ENCODE measurements at places on chromosomes 5 and 9. TPM values are rescaled to one million over a fixed set of nuclear protein-coding genes. Genes with fewer than 3 reads are reported as not detected.

DNA sequence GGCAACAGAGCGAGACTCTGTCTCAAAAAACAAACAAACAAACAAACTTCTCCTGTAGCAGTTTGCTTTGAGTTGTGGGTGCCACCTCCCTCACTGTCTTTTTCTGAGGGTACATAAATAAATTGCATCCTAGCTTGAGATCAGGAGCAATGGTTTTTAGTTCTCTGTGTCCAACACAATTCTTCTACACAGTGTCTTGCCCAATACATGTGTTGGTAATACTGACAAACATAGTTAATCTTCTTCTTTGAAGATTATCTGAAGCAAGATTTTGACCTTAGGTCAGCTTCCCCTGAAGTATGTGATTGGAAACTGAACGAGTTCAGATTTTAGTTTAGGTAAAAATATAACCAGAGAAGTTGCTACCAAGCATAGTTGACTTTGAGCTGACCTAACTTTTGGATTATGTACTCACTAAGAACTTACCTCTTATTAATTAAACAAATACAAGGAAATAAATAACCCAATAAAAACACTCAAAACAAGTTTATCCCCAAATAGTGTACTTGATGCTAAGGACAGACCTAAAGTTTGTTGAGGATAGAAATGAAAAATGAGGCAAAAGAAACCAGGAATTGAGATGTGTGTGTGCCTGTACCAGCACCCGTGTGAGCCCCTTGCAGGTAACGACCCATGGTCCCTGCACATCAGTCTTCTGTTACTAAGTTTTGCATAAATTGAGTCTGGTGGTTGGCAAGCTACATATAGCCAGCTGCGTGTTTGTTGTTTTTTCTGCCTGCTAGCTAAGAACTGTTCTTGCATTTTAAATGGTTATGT lies 16.2 kb downstream of the TJP2 start:
- DNase-seq: no peak

GRCh38 chr9:120571443-120572257 lies 8.3 kb downstream of the CDK5RAP2 start:
- no peak for DNase-seq

- no peak for DNase-seq
Measured at GRCh38 chr5:113267361-113267900, 167.4 kb downstream of the TSSK1B start.

DNA sequence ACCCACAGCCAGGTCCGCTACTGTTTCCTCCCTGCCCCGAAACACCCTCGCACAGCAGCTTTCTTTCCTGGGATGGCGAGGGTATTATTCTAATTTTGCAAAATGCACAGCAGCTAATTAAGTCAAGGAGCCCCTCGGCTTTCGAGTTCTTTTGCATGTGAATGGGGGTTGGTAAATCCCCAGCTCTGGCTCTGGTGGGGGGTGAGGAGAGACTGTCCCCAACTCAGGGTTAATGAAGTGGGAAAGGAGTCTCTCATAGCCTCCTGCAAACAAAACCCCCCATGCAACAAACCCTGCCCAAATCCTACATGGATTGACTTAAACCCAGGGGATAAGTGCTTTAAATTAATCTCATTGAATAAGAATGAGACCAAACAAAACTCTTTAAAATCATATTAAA lies 8.8 kb downstream of the BARHL1 start:
- no peak for DNase-seq

GRCh38 chr9:80775530-80775929 lies 913.8 kb downstream of the TLE1 start:
- DNase-seq: no peak

DNA sequence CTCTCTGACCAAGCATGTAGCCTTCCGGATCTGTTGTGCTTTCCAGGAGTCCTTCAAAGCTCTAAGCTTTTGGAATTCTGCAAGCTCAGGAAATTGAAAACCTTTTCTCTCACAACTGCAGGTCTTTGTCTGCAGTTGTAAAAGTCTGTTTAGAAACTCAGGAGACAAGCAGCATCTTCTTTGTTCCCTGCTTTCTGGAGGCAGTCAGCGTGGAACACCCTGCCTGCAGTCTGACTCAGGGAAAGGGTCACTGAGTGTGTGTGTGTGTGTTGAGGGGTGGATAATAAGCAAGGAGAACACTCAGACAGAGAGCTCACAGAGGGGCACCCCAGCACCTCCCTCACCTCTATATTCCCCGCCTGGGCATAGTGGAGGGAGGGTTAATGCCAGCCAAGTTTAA lies 29.1 kb downstream of the KCNIP1 start:
- DNase-seq: no peak

- DNase-seq: no peak
Measured at GRCh38 chr9:14021871-14022525, 291.9 kb downstream of the NFIB start.

GRCh38 chr5:153660919-153661318 lies 170.4 kb downstream of the GRIA1 start:
- no peak for DNase-seq

DNA sequence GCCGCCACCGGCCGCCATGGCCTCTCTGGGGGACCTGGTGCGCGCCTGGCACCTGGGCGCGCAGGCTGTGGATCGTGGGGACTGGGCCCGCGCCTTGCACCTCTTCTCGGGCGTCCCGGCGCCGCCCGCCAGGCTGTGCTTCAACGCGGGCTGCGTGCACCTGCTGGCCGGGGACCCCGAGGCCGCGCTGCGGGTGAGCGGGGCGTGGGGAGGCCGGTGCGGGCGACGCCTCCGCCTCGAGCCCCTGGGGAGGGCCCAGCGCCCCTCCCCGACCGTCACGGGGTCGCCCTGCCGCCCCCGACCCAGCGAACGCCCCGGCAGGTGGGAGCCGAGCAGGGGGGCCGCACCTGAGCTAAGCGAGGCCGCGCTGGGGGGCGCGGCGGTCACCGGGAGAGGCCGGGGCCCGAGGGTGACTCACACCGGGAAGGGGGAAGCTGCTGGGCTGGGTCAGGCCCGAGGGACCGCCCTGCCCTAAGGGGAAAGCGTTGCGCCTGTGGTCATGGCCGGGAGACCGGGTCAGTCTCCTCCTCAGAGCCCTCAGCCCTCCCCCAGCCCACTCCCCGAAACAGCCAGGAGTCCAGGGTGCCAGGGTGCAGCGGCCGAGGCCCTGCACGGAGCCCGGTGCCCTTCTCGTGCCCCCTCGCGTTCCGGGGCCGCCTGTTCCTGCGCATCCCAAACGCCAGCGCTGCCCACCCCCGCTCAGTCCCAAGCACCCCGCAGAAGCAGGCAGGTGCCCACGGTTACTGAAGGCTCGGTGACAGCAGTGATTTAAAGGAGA lies 510 bp downstream of the NOXA1 start:
- no peak for DNase-seq

- no peak for DNase-seq
Measured at GRCh38 chr5:119255571-119256356, 100.1 kb upstream of the TNFAIP8 start.

The TPPP gene
- 2.5 TPM for total RNA-seq

DNA sequence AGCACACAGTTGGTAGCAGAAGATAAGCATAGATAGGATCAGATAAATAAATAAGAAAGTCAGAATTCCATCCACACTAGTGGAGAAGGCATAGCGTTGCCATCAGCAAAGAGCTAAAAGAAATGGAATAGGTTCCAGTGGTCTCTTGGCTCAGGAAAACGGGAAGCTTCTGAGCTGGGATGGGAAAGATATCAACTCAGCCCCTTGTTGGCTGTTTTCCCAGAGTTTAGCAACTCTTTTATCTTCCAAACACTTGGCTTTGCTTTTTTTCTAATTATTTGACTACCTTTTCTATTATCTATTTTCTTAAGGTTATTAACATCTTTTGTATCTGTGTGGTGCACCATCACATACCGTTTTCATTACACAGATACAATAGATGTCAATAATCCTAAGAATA lies 445.7 kb upstream of the TRPC7 start:
- DNase-seq: no peak

DNA sequence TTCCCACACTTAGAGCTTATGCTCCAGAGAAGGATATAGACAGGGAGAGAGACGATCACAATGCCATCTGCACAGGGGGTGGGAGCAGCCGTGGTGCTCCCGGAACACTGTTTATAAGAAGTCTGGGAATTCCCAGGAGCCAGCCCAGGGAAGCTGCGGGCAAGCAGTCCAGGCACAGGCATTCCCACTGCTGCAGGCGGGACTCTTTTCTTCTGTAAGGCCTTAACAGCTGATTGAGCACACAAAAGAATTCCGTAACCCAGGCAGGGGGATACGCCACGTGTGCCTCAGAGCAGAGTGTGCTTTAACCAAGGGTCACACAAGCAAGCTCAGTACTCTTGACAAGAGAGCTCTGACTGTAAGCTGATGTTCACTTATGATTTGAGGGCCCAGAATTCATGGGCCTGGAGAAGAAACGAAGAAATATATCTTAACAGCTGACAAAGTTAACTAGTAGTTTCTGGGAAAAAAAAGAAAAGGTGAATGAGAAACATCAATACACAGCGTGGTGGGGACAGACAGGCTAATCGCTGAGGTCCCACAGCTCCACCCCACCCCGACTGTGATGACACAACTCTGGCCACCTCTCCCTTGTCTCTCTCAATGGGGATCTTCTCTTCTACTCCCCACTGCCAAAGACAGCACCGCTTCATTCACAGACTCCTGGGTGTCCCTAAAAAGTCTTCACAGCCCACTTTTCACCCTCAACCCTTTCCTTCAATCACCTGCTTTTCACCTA lies 85.9 kb upstream of the SIMC1 start:
- DNase-seq: peak; percentile 56

- DNase-seq: no peak
Measured at GRCh38 chr9:15670246-15670645, 117.4 kb downstream of the CCDC171 start.

The OTP gene
- not detected for total RNA-seq

The KLHL9 gene
- total RNA-seq: 26.8 TPM

- DNase-seq: no peak
Measured at GRCh38 chr5:98641671-98642070, 131.8 kb upstream of the RGMB start.

GRCh38 chr5:127446626-127447025 lies 70.8 kb upstream of the PRRC1 start:
- no peak for DNase-seq

DNA sequence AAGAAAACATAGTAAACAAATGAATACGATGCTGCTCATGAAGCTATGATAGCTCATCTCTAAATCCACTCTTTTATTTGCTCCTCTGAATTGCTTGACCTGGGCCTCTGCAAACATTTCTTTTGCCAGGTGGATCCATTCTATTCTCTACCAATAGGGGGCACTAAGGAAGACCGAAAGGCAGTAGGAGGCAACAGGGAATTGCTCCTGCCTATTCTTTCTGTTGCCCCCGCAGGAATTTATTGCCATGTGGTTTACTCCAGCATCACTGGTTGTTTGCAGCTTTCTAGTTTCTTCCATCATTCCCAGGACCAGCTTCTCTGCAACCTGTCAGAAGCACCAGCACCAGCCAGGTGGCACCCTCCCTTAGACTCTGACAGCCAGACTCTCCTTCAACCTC lies 5.3 kb downstream of the GAPT start:
- no peak for DNase-seq

DNA sequence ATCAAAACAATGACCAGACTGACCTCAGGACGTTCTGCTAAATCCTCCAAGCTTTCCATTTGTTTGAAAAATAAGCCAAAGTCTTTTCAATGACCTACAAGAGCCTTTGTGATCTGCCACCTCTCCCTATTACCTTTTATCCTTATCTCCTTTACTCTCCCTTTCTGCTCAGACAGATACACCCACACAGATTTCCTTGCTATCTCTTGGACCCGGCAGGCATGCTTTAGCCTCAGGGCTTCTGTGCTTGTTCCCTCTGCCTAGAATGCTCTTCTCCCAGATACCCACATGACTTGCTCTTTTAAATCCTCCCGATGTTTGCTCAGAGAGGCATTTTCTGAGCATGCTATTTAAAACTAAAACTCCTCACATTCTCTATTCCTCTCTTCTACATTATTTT lies 8.9 kb upstream of the ELOVL7 start:
- no peak for DNase-seq

DNA sequence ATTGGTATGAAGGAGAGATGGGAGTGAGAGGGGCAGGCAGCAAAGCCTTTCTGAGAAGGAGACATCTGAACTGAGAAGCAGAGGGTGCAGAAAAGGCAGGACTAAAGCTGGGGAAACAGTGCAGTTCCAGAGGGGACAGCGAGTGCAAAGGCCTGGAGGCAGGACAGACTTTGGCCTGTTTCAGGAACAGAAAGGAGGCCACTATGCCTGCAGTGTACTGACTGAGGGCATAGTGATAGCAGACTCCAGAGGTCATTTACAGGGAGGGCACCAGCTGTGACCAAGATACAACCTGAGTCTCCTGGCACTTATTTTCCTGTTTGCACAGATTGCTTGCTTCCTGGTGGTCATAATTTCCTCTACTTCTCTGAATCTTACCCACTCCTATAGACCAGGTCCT lies 29.6 kb downstream of the SPARC start:
- DNase-seq: no peak

DNA sequence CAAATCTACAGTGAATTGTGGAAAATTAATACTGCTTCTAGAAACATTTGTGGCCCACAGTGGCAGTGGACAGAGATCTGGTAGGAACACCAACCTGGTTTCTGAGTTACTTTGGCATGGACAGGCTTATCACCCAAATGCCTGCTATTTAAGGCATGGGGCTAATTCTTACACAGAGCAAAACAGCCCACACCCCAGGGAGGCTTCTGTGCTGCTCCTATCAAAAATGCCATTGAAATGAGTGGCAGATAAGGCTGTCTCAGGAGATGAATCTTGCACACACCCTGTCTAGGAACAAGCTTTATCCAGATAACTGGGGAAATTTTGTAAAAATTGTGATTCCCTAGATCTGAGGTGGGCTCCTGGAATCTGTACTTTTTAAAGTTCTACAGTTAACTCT lies 307.1 kb downstream of the TLE1 start:
- DNase-seq: no peak

The CER1 gene
- not detected for total RNA-seq

GRCh38 chr5:78793907-78794662 lies 145.5 kb upstream of the LHFPL2 start:
- no peak for DNase-seq

- no peak for DNase-seq
Measured at GRCh38 chr9:37017546-37017945, 16.5 kb downstream of the PAX5 start.

The OMD gene
- total RNA-seq: not detected

DNA sequence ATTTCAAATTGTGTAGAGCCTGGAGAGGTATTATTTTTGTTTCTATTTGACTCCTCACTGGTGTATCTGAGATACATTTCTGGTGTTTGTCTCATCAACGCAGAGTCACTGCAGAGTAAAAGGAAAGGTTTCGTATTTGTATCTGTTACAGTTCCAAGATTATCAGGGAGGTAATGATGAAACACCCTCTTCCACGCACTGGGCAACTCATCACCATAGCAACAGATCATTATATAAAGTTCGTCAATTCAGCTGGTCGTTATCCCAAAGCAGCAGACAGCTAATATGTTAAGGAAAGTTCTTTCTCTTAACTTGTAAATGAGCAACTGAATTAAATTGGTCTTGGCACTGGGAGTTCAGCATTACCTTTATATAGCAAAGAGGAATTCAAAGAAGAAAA lies 513.5 kb downstream of the MTRR start:
- no peak for DNase-seq

GRCh38 chr9:14747111-14747510 lies 24.6 kb upstream of the CER1 start:
- DNase-seq: no peak

- DNase-seq: no peak
Measured at GRCh38 chr9:34957492-34958410, at the start of gene PHF24. TSS of gene PHF24 (plus strand) at chr9:34958285. CDS start at chr9:34971299, 13,014 bp downstream.

Data from kidney epithelial cell (primary cell).